Esophagus squamous epithelium (tissue), 5 donors: ENCODE measurements at places on chromosomes 5 and 9.

GRCh38 chr5:147084702-147085101 is 150.1 kb upstream of the STK32A start:
- DNase-seq, result no peak

DNA sequence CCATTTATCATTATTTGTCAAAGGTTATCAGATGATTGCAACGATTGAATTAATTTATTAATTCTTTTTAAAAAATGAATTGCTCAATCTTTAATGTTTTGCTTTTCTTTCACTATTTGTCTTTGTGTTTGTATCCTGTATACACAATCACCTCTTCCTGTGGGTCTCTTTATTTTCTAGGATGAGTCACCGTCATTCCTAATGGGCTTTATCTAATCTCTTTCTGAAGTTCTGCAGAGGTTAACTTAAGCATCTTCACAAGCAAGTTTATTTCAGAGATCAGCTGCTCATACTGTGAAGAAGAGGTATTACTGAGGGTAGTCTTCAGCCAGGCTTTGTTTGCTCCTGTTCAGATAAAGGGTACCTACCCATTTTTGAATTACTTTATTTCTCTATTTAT is 323.9 kb downstream of the NNT start:
- no peak for DNase-seq

DNA sequence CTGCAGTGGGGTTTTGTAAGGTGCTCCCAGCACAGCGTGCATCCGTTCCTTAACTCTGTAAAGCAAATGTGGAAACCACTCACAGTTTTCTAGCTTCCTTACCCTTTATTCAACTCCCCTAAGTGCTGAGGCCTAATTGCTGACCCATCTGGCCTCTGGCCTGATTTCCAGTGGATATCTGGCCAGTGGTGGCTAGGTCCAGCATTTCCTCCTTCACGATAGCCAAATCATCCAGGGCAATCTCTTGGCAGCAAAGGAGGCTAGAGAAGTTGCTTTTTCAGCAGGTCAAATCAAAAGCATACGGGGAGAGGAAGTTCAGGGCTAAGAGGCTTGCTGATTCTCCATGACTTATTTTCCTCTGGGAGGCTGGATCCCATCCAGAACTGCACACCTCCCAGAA is 286.3 kb upstream of the VLDLR start:
- DNase-seq, result no peak

DNA sequence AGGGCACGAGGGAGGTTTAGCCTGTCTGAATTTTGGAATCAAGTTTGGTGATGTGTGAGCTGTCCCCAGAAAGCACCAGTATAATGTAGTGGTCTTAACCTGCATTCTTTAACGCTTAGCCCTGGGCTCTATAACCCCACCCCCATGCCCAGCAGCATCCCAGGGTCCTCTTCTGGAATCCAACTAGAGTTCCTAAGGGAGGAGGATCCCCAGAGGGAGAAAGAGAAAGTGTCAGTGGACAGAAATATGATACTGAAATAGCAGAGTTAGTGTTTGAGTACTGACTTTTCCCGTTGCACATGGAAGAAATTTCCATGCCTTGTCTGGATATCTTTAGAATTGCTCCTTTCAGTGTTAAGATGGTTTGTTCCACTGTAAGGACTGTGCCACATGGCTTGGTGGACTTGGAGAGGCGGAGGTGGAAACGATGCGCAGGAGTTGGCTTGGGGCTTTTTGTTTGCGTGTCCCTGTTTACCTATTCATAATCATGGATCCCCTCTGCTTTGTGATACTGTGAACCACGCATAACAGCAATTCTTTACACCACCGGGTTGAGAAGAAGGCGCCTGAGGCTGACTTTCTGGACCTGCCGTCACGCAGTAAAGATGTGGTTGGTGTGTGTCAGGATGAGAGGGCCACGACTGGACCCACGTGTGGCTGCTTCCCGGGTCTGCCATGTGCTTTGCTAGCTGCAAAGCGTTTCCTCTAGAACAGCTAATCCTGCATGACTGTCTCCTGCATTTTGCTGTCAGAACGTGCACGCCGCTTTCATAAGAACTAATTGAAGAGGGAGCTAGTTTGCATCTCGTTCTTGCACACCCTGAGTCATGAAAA is 142.3 kb downstream of the SMARCA2 start:
- no peak for DNase-seq

DNA sequence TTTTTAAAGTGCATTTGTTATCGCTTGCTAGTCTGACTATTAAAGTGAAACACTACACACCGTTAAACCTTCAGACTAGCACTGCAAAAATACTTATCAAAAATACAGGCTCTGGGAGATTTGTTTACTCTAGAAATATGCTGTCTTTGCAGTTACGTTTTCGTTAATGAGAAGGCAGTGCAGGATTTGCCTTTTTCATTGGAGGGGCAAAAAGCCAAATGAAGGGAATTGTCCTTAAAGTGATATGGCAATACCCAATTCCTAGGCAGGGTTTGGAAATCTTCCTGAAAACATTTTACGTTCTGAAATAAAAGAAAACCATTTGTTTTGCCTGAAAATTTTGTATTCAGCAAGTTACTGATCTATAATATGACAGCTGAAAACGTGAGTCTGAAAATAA is 1800.2 kb downstream of the MAT2B start:
- no peak for DNase-seq

DNA sequence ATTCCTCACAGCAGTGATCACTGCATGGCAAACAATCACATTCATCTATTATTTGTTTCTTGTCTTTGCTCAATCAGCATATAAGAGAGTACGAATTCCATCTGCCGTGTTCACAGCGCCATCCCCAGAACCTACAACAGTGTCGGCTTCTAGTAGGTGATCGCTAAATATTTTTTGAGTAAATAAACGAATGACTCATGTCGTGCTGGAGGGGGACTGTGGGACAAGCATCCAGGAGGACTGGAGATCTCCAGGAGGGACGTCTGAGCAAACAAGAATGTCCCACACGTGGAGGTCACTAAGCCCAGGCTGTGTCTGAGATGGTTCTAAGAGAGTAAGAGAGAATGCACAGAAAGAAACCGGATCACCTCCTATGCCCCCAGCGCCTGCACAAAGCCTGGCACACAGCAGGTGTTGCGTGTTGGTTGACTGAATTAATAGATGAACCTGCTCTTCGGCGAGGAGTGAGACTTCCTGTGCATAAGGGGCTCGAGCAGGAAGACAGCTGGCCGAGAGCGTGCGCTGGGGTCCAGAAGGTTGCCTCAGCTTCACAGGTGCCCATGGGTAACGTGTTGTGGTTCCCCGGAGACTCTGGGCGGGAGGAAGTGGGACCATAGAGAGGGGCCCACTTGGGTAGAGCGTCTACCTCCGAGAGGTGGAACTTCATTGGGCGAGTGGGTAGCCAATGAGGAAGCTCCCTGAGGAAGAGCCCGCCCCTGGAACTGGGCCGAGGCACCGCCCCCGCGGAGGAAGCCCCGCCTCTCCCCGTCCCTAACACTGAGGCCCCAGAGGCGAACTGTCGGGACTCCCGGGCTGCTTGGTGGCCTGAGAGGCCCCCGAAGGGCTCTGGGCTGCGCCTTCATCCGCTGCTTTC is 193.0 kb downstream of the MELK start:
- peak; percentile 24 for DNase-seq

DNA sequence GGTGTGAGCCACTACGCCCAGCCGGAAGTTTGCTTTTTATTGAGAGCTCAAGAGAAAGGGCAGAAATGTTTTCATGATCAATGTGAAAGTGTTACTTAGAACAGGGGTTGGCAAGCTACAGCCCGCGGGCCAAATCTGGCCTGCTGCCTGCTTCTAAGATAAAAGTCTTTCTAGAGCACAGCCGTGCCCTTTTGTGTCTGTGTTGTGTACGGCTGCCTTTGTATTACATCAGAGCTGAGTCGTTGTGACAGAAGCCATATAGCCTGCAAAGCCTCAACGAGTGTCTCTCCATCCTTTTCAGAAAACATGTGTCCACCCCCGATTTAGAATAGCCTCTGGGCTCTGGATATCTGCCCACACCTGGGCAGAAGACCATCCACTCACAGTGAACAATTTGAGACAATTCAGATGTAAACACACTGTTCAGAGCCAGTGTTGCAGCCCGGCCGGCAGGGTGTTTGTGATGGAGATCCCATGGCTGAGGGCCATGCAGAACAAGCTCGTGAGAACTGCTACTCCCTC is 28.8 kb downstream of the AK8 start:
- DNase-seq, result no peak

DNA sequence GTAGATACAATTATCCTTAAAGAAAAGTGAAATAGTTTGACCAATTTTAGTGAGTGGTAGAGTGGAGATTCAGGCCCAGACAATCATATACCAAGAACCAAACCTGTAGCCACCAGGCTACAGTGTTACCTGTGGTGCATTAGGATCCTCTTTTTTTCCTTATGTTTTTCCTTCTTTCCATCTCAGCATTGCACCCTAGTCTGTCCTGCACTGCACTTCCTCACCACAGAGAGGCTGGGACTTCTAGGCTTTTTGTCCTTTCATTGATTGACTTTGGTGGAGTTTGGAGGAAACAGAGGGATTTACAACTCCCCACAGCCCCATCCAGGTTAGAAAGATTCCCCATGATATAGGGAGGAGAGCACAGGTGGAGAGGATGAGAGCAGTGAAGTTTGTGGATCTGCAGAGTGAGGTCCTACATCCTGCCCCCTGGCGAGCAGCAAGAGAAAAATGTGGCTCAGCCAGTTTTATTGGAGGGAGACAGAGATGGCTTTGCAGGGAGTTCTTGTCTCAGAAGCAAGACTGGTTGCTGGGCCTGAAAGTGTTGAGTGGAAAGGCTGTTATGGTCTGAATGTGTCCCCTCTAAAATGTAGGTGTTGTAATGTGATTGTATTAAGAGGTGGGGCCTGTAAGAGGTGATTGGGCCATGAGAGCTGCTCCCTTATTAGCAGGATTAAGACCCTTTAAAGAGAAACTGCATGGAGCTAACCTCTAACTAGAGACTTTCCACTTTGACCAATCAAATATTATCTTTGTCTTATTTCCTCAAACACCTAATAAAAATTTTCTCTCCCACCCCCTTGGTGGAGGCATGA is 36.2 kb downstream of the KIF4B start:
- DNase-seq, result no peak

GRCh38 chr5:33621514-33621913 is 180.7 kb downstream of the TARS1 start:
- no peak for DNase-seq

DNA sequence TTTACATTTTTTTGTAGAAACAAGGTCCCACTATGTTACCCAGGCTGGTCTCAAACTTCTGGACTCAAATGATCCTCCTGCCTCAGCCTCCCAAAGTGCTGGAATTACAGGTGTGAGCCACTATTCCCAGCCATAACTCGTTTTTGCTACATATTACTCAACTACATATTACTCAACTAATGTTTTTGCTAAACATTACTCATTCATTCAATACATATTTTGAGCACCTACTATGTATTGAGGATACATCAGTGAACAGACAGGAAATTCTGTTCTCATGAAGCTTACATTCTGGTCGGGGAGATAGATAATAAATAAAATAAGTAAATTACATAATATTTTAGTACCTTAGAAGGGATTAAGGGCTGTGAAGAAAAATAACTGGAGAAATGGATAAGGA is 34.9 kb upstream of the STOM start:
- no peak for DNase-seq

DNA sequence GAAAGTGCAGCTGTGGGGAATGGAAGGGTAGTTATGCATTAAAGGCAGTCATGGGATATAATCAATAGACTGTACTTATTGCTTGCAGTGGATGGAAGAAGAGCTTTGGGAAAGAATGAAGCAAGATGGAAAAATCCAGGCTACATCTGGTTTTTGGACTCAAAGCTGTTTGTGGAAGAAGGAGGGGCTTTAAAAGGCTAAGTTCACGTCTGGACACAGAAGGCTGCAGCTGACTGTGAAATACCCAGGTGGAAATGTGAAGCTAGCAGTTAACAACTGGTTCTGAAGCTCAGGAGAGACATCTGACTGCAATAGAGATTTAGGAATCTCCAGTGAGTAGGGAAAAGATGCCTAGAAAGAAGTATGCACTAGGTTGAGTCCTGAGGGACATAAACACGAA is 43.2 kb upstream of the TIMD4 start:
- no peak for DNase-seq

DNA sequence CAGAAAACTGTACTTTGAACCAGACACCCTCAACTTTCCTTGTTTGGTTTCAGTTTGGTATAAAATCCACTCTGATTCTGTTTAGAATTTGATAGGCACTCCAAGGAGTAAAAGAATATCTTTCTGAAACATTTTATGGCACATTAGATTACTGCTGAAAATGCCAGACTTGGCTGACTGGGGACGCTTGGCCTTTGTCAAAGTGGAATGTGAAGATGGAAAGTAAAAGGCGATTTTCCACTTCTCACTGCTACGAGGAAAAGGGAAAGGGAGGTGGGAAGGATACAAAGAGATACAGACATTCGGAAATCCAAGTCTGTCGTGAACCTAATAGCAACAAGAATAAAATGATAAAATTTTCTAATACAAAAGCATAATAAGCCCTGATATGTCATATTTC is 203.9 kb downstream of the DMRT2 start:
- no peak for DNase-seq

DNA sequence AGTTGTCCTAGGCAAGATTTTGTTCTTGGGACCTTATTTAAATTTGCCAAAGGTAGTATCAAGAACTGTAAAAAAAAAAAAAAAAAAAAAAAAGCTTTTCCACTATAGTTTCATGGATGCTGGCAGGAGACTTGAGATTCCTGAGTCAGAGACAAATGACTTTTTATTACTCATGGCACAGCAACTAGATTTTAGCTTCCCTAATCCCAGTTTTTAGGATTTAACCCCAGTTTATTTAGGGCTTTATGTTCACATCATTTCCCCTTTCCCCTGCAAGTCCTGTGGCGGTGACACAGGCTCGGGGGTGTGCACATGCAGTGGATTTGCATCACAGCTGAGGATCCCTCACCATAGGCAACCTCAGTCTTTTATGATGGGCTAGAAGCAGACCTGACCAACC is 144.9 kb downstream of the GOLPH3 start:
- no peak for DNase-seq

DNA sequence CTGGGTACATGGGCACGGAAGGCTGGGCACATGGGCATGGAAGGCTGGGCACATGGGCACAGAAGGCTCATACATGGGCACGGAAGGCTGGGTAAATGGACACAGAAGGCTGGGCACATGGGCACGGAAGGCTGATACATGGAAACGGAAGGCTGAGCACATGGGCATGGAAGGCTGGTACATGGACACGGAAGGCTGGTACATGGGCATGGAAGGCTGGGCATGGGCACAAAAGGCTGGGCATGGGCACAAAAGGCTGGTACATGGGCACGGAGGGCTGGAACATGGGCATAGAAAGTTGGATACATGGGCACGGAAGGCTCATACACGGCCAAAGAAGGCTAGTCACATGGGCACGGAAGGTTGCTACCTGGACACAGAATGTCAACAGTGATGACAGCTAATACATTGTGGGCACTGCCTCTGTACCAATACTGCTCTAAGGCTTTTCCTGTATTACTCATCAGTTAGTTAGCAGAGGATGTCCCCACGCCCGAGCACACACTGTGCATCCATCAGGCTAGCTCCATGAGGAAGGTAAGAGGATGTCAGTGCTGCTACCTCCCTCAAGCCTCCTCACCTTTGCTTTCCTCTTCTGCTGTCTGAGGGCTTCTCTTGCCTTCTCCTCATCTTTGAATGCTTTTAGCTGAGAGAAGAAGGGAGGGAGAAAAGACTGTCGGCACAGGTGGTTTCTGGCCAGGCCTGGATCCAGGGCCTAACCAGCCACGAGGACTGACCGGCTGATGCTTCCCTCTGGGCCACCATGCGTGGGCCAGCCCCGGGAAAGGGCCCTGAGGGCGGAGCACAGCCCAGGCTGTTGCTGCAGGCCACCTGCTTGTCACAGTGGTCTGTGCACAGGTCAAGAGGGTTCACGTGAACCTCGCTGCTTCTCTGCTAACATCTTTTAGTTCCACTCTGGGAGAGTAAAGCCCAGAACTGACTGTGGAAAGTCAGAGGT is 14.3 kb downstream of the GPX3 start:
- no peak for DNase-seq
